ENCODE measurements at places on chromosomes 6 and 20.

DNA sequence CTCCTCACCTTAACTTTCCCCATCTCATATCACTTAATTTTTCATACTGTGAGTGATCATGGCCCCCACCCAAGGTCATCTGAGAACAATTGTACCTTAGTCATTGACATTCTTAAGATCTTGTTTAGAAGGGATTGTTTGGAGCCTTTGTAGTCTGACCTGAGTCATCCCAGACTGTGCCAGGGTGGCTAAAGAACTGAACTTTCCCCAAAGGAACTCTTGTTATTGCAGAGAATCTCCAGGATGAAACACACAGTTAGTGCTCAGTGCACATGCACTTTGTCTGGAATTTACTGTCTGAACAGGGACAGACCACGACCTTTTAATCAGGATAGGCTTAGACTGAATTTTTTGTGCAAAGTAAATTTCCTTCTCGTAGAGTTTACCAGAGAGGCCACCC, 112.6 kb upstream of the CCN2 start:
- DNase-seq: no peak

GRCh38 chr6:52650941-52651340, 20.0 kb upstream of the TMEM14A start:
- DNase-seq: no peak

DNA sequence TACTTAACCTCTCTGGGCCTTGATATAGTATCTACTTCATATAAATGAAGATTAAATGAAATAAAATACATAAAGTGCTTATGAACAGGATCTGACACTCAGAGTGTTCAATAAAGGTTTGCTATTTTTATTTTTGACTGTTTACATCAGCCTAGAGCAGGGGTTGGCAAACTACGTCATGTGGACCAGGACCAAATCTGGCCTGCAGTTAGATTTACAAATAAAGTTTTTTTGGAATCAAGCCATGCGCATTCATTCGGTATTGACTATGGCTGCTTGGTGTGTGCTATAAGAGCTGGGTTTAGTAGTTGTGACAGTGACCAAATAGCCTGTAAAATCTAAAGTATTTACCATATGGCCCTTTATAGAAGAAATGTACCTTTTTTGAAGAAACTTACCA, 20.8 kb downstream of the PEX7 start:
- no peak for DNase-seq

DNA sequence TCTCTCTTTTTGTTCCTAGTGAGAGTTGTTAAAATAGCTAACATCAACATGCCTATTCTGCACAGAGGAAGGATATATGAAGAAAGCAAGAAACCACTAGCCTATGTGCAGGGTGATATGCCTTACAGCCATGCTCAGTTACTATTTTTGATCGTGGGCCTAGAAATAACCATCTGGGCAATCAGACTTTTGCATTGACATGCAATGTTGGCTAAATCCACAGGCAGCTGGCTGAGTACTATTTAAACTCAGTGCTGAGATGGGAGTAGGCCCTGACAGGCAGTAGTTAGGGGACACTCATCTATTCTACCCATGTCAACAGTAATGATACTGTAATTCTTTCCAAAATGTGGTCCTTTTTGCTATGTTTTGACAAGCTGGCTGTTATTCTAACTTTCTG, 89.6 kb downstream of the HDGFL1 start:
- DNase-seq: no peak

GRCh38 chr6:115984809-115985208, 75.9 kb downstream of the FRK start:
- DNase-seq: no peak

DNA sequence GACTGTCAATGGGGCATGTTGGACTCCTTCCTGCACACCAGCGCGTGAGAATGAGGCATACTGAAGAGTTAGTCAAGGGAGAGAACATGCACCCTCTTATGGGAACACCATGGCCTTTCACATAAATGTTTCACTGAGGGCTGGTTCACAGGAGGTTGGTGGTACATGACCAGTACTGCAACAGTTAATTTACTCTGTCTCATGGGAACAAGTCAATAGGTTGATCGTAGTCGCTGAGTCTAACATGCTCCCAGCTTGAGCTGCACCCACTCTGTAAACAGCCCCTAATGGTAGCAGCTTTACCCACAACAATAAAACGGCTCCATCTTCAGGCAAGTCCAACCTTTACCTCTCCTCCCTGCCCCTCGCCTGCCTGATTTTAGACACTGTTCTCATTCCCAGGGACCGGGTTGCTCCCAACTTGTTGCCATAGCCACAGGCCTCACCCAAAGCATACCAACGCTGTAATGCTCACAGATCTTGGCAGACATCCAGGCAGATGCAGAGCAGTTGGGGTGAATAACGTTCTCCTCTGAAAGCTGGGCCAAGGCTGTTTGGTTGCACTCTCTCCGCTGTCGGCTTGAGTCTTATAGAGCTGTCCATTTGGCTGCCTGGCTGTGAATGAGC, 111.3 kb downstream of the LY86 start:
- DNase-seq: no peak

GRCh38 chr6:168417191-168417590, 23.8 kb upstream of the SMOC2 start:
- DNase-seq: no peak

GRCh38 chr6:22279427-22279826, 17.4 kb downstream of the PRL start:
- DNase-seq: no peak

GRCh38 chr20:25285091-25285647, 37.3 kb downstream of the PYGB start:
- DNase-seq: no peak

DNA sequence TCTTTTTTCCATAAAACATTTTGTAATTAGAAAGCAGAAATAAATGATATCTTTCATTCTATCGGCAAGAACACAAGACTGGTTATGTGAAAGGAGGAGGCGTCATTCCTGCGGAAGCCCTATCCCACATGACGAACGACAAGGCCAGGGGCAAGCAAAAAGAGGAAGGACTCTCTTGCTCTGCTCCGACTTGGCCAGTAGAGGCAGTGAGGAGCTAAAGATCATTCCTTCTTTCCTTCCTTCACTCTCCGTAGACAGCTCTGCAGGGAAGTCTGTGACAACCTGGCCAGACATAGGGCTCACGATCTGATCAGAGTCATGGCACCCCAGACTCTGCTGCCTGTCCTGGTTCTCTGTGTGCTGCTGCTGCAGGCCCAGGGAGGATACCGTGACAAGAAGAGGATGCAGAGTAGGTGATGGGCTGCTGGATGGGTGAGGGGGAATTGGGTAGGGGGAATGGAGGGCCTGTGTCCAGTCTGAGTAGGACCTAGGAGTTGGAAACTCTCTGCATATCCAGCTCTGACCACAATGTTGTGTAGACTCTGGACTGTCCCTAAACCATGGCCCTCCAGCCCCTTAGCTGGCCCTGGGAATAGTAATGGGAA, at the start of gene WFDC10A:
Gene WFDC10A (plus strand): TSS at position 244 of the 605 bp plus-strand sequence. CDS start 75 bp downstream, at position 319.
- peak; percentile 31 for DNase-seq

- DNase-seq: no peak
These were observed 284.2 kb upstream of the SGK1 start for GRCh38 chr6:134602123-134602522.

DNA sequence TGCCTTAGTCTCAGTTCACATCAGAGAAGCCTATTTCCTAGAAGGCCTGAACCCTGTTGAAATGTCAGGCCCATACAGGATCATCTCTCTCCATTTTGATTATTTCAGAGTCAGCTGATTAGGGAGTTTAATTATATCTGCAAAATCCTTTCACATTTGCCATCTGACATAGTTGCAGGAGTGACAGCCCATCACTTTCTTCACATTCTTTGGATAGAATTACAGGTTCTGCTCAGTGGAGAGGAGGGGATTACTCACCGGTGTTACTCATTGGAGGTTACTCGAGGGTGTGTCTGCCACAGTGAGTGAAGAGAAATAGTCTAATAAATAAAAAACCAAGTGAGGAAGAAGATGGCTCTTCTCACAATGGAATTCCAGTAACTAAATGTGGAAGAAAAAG, 216.8 kb downstream of the TMEM242 start:
- DNase-seq: no peak

GRCh38 chr20:62762376-62762775, 33.9 kb upstream of the MRGBP start:
- no peak for DNase-seq

DNA sequence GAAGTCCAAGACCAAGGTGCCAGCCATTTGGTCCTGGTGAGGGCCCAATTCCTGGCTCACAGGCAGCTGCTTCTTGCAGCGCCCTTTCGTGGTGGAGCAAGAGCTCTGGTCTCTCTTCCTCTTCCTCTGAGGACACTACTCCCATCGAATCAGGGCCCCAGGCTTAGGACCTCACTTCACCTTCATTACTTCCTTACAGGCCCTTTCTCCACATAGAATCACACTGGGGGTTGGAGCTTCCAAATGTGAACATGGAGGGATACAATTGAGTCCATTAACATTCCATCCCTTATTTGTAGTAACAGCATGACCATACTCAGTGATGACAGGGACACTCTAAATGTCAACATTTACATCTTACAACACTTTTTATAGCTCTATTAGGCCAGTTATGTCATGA, 2.3 kb downstream of the RAMACL start:
- DNase-seq: no peak

DNA sequence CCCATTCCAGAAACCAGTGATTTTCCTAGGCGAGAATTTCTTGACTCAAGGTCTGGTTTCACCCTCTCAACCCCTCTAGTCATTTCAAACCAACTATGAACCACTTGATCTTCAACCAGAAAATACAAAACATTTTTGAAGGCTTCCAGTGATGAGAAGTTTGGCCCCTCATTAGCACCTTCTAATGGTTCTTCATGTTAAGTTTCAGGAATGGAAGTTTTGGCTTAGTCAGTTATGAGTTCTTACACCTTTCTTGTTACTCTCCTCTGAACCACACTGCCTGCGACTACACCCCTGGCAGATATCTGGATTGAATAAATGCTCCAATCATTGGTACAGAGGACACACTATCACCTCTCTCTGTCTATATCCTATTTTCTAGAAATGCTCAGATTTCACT, 67.2 kb downstream of the GJA10 start:
- no peak for DNase-seq

- peak; percentile 52 for DNase-seq
These were observed 20.8 kb upstream of the HCK start for GRCh38 chr20:32031007-32031958.

DNA sequence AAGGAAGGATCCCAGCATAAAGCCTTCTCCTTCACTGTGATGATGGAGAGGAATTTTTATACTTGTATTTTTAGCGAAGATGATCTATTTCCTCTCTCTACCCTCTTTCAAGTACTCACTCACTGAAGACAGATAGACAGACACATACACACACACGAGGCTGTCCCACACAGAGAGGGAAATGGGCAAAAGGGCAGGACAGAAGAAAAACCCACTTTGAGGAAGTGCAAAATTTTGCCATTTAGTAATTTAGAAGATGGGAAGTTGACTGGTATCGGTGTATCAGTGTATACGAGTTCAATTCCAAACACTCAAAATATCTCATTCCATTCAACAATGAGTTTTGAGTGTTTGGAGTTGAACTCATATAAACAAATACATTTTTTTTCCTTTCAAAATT, 30.9 kb downstream of the HEBP2 start:
- DNase-seq: no peak

DNA sequence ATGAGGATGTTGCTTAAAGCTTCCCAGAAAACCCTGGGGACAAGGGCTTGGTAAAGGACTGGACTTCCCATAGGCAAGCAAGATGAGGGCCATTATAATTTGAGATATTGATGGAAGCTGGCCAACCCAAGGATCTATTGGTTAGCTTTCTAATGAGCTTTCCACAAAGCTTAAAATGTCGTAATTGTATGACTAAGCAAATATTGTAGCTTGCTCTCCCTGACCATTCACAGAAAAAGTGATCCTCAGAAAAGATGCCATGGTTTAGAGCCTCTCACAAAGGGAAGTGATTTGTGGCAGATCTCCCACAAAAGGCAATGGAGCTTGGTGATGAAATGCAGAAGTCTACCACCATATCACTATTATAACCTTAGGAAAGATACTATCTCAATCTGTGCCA, 13.6 kb downstream of the IL17F start:
- no peak for DNase-seq

DNA sequence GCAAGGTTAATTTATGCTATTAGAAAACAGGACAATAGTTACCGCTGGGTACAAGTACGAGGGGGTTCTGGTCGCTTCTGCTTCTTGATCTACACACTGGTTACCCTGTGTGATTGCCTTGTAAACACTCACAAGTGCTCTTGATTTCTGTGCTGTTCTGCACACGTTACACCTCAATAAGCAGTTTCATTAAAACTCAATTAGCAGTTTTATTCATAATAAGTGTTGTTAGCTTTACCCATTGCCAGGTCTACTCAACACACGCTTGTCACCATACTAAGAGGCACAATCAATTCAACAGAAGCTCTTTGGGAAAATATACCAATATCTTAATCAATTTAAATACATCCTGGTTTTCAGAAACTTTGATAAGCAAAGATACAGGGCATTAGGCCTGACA, 20.4 kb downstream of the BMP7 start:
- DNase-seq: no peak

- DNase-seq: no peak
These were observed 102.7 kb downstream of the SLC23A2 start for GRCh38 chr20:4898282-4899244.

DNA sequence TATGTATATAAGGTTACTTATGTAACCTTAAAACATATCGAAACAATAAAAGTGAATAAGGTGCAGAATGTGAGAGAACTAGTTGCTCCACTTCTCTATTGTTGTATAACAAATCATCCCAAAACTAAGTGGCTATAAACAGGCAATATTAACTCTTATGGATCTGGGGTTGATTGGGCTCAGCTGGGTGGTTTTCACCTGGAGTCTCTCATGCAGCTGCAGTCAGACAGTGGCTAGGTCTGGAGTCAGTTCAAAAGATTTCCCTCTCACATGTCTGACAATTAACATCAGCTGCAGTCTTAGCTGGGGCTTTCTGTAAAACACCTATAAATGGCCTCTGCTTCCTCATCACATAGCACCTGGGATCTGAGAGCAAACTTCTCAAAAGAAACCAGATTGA, 288.4 kb upstream of the SASH1 start:
- DNase-seq: no peak

- DNase-seq: no peak
These were observed 3.4 kb downstream of the CYB5R4 start for GRCh38 chr6:83862776-83863471.

All from CD4-positive, alpha-beta T cell treated with Interleukin-4 for 1 hour (primary cell).